Stimulated activated CD4-positive, alpha-beta T cell treated with anti-CD3 and anti-CD28 coated beads, Interleukin-12 subunit alpha, Interleukin-12 subunit beta, amount 100 ng/mL, for 24 hours (primary cell): ENCODE measurements at places on chromosomes 6 and 20.

DNA sequence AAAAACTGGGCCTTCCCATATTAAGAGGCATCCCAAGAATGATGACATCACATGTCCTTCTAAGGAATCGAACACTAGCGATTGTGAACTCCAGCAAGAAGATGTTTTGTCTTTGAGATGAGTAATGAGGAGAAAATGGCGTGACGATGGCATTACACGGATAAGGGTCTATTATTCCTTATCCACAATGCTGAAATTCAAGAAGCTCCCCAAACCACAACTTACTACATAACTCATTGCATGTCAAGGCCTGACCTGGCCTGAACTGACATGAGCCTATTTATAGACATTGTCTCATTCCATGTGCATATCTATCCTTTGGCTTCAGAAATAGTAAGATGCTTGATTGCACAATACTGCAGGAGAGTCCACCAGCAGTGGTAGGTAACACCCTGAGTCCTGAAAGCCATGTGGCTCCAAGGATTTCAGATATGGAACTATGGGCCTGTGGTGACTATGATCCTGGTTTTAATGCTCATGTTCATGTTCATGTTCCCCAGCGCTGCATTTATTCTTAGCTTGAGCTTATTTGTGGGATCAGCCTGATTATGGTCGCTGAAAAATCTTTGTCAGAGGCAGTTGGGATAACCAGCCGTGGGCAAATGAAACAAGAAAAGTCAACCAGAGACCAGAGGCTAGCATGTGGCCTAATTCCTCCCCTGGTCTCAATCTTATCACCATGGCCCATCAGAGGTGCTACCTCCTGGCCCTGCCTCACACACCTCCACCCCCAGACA lies 183.2 kb upstream of the JARID2 start:
- no peak for DNase-seq

GRCh38 chr20:46955601-46956556 lies 61.2 kb downstream of the EYA2 start:
- DNase-seq = no peak

GRCh38 chr6:97316978-97317377 lies 34.0 kb upstream of the MMS22L start:
- DNase-seq = no peak

DNA sequence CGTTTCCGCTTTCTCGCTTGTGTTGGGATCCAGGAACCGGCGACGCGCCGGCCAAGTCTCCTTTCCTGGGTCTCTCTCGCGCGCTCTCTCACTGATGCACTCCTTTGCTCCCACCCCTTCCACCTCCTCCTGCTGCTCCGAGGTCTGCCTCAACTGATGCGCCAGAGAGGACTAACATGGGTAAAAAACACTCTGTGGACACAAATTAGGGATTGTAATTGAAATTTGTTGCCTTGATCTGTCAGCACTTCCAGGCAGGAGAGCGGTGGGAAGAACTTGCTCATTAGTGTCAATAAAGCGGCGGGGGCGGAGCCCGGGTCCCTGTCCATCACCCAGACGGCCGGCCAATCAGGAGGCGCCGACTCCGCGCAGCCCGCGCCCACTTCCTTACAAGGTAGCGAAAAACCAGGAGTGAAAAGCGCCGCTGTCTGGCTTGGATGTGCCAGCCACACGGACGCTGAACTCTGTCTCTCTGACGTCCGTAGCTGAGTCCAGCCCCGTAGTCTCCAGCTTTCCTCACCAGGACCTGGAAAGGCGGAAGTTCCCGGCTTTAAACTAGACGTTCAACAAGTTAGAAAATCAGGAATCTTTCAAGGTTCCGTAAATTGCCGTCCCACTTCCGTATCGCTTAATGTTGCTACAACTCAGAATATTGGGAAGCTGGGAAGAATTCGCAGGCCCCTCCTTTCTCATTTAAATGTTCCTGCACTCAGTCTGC lies at the start of gene TBX18:
TSS of gene TBX18 (minus strand) at position 267 of the 718 bp plus-strand sequence. CDS start 417 bp downstream, outside the sequence.
- DNase-seq = no peak

DNA sequence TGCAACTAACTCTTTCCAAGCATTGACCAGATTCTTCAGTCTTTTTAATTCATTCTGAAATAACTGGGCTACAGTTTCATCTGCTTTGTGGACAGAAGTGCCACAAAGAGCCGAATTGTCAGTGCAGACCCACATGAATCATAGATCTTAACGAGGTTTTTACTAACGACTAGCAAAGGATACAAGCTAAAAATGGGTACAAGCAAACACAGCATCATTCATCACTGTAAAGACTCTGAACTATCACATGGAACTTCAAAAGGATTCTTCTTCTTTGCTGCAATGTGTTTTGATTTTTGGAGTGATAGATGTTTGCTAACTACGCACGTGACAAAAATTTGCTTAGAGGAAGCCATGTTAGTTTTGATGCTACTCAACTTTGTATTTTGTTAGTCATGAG lies 227.1 kb downstream of the ESR1 start:
- DNase-seq = no peak

DNA sequence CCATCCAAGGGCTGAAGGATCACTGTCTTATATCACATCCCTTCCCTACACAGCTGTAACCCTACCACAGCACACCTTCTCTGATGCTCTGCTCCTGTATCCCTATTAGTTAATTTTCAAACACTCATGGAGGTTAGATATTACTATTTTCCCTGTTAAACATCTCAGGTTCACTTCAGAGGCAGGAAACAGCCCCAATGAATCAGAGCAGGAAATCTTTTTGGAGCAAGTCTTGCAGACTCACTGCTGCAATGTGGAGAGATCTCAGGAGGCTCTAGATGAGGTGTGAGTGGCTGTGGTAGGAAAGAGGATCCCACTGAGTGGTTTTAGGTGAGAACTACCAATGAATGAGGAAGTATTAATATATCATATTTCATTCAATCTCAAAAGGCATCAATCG lies 19.7 kb upstream of the HTR1B start:
- DNase-seq = no peak

DNA sequence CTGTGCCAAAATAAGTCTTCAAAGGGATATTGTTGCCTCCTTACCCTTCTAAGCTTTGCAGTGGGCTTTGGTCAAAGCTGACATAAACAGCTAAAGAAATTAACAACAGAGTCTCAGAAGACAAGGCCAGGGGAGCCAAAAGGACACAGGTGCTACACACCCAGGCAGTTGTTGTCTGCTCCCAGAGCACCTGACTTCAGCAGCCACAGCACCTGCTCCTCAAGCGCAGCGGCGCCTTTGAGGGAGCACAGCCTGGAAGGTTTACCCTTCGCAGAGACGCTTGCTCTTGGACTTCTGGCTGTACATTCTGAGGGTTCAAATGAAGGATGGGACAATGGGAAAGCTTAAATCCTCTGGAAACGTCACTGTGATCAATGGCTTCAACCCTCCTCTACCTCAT lies 16.6 kb downstream of the B4GALT5 start:
- no peak for DNase-seq

- DNase-seq = no peak
Measured at GRCh38 chr6:85455471-85456026, 5.7 kb downstream of the NT5E start.

- DNase-seq = no peak
Measured at GRCh38 chr6:53281518-53282215, 67.1 kb downstream of the ELOVL5 start.

DNA sequence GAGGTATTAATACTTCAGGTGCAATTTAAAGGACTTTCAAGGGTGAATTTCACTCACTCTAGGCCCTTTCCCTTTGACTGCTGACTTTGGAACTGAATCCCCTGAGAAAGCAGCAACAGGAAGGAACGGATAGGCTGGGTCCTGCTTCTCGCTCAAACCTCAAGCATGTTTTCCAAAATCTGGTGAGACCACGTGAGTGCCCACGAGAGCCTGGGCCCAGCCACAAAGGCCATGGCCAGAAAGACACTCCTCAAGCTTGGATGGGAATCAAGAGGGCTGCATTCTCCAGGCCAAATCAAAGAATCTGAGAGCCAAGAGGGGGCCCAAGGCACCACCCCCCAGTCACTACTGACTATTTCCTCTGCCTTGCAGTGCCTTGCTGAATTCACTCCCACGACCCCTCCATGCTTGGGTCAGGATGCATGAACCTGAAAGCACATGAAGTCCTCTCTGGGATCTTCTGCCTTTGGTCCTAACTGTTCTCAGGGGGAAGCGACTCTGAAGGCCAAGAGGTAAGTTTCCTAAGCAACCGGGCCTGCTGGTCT lies 146.1 kb downstream of the NFATC2 start:
- no peak for DNase-seq

DNA sequence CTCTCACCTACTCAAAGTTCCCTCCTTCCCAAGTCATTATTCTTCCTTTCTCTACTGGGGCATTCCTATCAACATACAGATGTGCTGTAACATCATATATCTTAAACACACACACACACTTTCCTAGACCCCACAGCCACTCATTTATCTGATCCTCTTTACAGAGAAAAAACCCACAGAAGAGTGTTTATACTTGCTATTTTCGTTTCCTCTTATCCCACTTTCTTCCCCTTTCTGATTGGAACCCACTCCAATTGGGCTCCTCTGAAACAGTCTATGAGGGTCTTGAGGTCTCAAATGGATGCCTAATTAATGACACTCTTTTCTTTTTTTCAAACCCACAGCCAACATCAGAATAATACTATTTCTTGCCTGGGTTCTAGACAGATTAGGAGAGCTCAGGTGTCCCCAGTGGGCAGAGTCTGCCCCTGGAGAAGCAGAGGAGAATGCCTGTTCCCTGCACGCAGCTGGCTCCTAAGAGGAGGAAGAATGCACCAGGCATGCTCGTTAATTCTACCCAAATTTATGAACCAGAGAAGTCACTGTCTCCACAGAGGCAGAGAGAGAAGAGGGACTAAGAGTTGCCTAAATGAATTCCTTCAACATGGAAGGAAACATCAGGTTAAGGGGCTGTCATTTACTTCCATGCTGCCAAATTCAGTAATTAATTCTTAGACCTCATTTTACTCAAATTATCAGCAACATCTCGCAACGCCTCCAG lies 65.9 kb downstream of the CRYBG1 start:
- DNase-seq = no peak

DNA sequence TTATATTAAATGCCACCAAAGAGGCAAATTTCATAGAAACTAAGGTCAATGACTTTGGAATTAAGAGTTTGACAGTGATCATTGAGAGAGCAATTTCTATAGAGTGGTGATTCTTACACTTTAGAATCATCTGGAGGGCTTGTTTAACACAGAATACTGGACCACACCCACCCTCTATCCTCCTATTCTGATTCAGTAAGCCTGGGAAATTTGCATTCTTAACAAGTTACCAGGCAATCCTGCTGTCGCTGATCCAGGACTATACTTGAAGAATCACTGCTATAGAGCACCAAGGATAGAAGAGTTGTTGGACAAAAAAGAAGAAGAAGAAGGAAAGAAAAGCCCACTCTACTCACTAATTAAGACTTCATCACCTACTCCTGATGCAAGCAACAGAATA lies 21.3 kb upstream of the TBX18 start:
- no peak for DNase-seq

GRCh38 chr6:37033255-37033654 lies 27.8 kb downstream of the FGD2 start:
- DNase-seq = peak; percentile 52

DNA sequence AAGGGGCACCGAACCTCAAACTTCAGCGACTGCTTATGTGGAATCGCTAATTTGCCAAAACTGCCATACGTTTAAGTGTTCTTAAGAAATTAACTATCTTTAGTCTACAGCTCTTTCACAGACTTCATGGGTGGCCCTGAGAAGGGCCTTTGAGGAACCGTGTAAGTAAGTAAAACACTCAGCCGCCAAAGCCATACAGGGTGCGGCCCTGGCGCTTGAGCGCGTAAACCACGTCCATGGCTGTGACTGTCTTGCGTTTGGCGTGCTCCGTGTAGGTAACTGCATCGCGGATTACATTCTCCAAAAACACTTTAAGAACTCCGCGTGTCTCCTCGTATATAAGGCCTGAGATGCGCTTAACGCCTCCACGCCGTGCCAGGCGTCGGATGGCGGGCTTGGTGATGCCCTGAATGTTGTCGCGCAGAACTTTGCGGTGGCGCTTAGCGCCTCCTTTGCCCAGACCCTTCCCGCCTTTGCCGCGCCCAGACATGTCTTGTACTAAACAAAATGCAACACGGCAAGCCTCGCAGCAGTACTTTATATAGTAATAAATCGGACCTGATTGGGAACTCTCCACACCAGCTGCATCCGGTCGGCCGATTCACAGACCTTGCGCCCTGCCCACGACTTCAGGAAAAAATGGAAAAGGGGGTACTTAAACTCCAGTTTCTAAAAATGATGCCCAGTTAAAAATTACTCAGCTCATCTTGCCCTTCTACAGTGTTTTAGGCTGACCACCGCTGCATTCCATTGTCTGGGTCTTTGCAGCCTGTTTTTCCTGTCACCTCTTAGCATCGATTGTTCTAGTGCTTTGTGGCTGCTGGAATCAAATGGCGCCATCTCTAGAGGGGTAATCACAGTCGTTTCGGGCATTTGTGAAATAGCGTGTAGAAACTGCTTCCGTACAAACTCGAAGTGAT lies 38.9 kb downstream of the OR2B2 start:
- peak; percentile 58 for DNase-seq

GRCh38 chr6:85473748-85474147 lies 23.9 kb downstream of the NT5E start:
- no peak for DNase-seq

- DNase-seq = no peak
Measured at GRCh38 chr20:63668351-63668750, 10.2 kb downstream of the RTEL1 start.
